ENCODE measurements at places on chromosomes 7 and 10. TPM values are rescaled to one million over a fixed set of nuclear protein-coding genes. Genes with fewer than 3 reads are reported as not detected.
A peak's percentile ranks its signal among the peaks of the same experiment; 100 is the strongest.

SORCS1 gene
- total RNA-seq = 11.4 TPM

DNA sequence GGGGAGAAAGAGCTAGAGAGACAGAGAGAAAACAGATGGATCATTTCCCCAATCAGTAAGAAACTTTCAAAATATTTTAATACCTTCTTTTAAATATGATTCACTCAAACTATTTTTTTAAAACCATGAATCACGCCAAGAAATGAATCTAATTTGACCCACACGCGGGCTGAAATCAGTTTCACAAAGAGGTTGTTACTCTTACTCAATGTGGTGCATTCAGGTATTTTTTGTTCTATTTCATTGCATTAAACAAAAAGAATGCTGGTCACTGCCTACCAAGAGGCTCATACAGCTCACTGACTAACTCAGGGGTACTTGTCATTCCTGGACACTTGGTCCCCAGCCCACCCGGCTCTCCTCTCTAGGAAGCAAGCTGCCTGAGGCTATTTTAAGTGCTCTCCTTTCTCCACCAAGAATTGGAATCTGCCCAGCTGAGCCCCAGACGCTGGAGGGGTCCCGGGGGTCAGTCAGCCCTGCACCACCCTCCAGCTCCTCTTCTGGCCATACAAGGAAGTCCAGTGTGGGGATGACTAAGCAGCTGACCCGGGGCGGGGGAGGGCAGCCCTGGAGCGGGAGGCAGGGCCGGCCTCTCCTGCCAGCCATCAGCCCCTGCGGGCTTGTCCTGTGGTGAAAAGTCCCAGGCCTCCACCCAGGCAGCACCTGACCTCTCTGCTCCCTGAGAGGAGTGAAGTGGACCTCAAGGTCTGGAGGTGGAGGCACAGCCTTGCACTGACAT is 21.7 kb upstream of the PFKP start:
- H3K4me1 ChIP-seq = peaks cover 20% of the 10 kb centered on the region
- H3K27me3 ChIP-seq = no peaks in the 10 kb centered on the region
- no peak overlapping the region for H3K4me3 ChIP-seq
- no peak overlapping the region for H3K27ac ChIP-seq
- DNase-seq = no peak

DNA sequence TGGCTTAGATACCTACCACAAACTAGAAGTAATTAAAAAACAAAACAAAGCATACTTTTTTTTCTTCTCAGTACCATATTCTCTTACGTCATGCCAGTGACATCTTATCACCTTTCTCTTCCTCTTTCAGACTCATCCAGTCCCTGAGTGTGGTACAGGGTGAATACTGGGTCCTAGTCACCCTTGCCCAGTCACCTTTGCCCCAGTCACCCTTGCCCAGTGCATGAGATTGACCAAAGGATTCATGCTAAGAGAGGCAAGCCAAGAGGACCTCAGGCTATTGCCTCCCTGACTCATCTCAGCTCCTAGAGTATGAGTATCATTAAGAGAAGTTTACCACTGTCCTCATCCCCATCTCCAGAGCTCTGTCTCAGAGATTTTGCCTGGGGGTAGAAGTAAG is 10.0 kb upstream of the TSPAN12 start:
- no peaks in the 10 kb centered on the region for H3K4me1 ChIP-seq
- no peaks in the 10 kb centered on the region for H3K27me3 ChIP-seq
- no peak overlapping the region for H3K27ac ChIP-seq
- DNase-seq = no peak

- DNase-seq = no peak
- H3K4me3 ChIP-seq = no peak overlapping the region
- H3K36me3 ChIP-seq = no peaks in the 10 kb centered on the region
- H3K4me1 ChIP-seq = no peaks in the 10 kb centered on the region
Measured at GRCh38 chr7:39001595-39001994, 23.9 kb downstream of the POU6F2 start.

SFTPA1 gene
- not detected for total RNA-seq

GRCh38 chr10:80453056-80453841 is 861 bp upstream of the TSPAN14 start:
- peaks cover 35% of the 10 kb centered on the region for H3K4me1 ChIP-seq
- H3K27me3 ChIP-seq = no peaks in the 10 kb centered on the region
- no peaks in the 10 kb centered on the region for H3K36me3 ChIP-seq
- H3K4me3 ChIP-seq = peak overlapping the region; percentile 51
- peak overlapping the region; percentile 86 for H3K27ac ChIP-seq

DNA sequence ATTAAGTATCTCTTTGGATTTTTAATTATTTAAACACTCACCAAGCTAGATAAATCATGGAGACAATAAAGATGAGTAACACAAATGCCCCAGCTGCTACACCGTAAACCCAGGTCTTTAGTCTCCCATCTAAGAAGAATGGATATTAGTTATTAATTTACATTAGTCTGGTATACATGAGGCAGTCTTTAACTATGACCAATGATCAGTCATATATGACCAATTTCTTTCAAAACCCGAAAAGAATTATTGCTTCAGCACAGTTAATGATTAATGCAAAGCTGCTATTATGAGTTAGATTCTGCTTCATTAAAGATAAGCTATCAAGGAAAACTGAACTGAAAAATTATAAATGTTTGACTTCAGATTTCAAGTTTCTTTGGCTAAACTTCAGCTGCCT is 402.9 kb downstream of the PHF14 start:
- no peaks in the 10 kb centered on the region for H3K36me3 ChIP-seq
- no peaks in the 10 kb centered on the region for H3K27me3 ChIP-seq
- H3K4me1 ChIP-seq = no peaks in the 10 kb centered on the region
- no peak for DNase-seq
- no peak overlapping the region for H3K27ac ChIP-seq
- no peak overlapping the region for H3K4me3 ChIP-seq

FANK1 gene
- total RNA-seq = 3.7 TPM

DNA sequence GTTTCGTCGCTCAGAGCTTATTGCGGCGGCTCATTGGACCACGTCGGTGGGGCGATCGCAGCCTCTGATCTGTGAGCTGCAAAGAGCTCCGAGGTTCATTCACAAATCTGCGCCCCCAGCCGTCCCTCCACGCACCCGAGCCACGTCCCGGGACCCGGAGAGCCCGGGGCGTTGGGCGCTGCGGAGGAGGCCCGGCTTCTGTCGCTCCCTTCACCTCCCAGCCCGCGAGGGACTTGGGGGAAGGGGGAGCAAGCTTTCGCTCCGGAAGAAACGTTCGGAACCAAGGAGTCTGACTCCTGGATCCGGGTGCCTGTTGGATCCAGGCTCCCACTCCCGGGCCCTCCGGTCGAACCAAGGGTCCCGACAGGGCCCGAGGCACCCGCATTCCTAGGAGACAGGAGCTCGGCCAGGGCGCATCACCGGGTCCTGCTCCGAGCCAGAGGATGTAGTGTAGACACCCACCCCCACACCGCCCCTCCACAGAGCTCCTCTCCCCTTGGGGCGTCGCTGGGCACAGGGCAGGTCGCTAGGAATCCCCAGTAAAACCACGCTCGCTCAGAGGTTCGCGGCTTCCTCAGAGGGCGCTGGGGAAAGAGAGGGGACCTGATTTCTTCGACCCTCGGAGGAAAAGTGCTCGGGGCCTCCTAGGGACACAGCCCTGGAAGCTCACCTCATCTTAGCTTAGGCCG is 7.9 kb upstream of the EN2 start:
- H3K27me3 ChIP-seq = peaks cover 87% of the 10 kb centered on the region
- DNase-seq = peak; percentile 21
- H3K36me3 ChIP-seq = no peaks in the 10 kb centered on the region
- H3K4me3 ChIP-seq = no peak overlapping the region
- no peak overlapping the region for H3K27ac ChIP-seq

DNA sequence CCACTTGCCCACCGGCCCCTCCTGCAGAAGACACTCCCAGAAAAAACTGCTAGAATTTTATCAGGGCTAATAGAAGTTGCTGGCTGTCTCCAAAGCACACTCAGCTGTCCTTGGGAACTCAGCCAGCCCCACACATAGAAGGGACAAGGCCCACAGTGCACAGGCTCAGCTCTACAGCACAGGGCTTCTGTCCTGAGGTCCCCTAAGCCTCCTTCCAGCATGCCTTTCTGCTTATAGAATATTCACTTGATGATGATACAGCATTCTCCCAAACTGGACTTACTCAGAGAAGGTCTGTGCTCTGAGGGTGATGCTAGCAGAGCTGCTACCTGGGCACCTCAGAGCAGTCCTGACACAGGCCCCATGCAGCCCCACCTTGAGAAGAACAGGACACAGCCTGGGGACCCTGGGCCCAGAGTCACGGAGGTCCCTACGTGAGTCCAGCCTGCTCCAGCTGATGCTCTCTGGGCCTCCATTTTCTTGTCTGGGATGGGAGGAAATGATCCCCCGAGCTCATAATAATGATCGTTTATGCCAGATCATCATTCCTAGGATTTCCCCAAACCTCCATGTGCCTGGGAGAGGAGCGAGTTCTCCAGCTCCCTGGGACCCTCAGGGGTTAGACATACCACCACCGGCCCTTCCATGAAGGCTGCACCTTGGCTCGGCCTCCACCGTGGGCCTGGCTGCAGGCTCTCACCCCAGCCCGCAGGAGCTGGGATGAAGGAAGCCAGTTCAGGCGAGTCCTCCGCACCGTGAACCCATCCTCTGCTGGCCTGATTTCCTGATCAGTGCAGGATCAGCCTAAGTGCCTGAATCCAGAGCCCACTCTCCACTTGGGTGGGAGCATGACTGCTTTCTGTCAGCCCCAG is 145.6 kb downstream of the ZNF248 start:
- H3K27ac ChIP-seq = no peak overlapping the region
- no peaks in the 10 kb centered on the region for H3K27me3 ChIP-seq
- H3K4me1 ChIP-seq = no peaks in the 10 kb centered on the region
- H3K36me3 ChIP-seq = no peaks in the 10 kb centered on the region

DNA sequence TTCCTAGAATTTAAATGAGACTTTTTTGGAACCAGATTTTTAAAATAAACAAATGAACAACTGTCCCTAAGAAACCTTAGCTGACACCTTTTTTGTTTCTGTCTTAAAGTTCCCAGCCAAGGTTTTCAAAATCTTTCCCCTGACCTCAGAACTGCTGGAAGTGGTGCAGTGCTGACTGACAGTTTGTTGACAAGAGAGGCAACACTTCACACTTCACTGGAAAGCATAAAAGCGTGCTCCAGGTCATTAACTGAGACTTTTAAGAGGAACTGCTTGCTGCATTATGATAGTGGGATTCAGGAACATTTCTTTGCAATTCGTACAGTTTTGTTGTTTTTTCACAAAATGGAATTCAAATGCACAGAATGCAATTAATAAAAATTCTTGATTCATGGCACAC is 36.2 kb downstream of the SYPL1 start:
- no peak overlapping the region for H3K27ac ChIP-seq
- H3K27me3 ChIP-seq = no peaks in the 10 kb centered on the region
- no peaks in the 10 kb centered on the region for H3K4me1 ChIP-seq
- H3K4me3 ChIP-seq = no peak overlapping the region

DNA sequence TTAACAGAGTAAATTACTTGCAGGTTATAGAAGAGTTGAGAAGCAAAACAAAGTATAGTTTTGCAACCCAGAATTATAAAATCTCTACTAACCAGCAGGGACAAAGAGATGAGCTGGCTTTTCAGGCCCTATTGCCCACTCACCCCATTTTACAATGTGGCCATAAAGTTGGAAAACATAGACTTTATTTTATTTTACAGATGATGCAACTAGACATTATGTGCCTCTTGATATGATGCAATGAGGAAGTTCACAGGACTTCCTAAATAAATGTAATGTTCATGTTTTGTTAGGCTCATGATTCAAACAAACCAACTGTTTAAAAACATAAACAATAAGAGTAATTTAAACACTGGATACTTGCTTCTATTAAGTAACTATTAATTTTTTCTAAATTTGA is 141.1 kb upstream of the WNT16 start:
- DNase-seq = no peak
- no peaks in the 10 kb centered on the region for H3K27me3 ChIP-seq
- no peaks in the 10 kb centered on the region for H3K36me3 ChIP-seq
- no peak overlapping the region for H3K4me3 ChIP-seq
- no peaks in the 10 kb centered on the region for H3K4me1 ChIP-seq
- no peak overlapping the region for H3K27ac ChIP-seq

CAMK1D gene
- total RNA-seq = 25.2 TPM

GRCh38 chr10:78290131-78290750 is 256.6 kb downstream of the RPS24 start:
- H3K36me3 ChIP-seq = no peaks in the 10 kb centered on the region
- H3K27me3 ChIP-seq = no peaks in the 10 kb centered on the region
- DNase-seq = no peak
- no peak overlapping the region for H3K4me3 ChIP-seq
- no peak overlapping the region for H3K27ac ChIP-seq
- H3K4me1 ChIP-seq = peaks cover 33% of the 10 kb centered on the region

Data from spinal cord (tissue), 10 donors.